ENCODE measurements at places on chromosomes 6 and 20.
A peak's percentile ranks its signal among the peaks of the same experiment; 100 is the strongest.

- DNase-seq: peak; percentile 66
These were observed 671 bp downstream of the TAPBP start for GRCh38 chr6:33313105-33313708.

- no peak for DNase-seq
These were observed 162.7 kb downstream of the ANKRD60 start for GRCh38 chr20:58065508-58066361.

GRCh38 chr6:74448850-74449249 lies 752.8 kb downstream of the CD109 start:
- no peak for DNase-seq

DNA sequence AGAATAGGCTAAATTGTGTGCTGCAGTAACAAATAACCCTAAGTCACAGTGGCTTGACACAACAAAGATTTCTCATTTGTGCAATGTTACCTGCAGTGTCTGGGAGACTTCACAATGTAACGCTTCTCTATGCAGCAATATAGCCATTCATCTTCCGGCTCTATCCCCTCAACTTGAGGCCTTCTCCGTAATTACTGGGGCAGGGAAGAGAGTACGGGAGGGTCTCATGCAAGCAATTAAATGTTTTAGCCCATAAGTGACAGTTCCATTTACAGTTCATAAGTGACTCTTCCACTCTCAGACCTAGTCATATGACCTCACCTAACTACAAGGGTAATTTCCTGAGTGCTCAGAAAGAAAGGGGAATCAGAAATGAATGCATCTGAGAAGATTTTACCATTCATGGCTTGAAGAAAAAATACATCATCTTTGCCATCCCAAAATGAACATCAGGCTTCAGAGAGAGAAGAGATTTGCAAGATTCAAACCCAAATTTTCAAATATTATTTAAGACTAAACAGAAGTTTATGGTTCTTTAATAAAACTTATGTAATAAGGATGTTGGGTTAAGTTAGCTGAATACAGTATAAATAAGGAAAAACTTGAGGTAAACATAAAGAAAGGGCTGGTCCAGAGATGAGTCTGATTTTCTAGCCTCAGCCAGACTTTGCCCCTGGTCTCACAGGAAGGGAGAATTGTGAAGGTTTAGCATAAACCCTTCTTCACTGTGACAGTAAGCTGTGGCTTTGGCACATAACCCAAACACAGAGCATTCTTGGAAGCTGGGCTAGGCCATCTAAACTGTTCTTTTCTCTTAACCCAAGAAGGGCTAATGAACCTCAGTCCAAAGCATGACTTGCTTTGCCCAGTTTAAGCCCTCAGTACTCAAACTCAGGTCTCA lies 13.3 kb downstream of the GPR6 start:
- DNase-seq: no peak

DNA sequence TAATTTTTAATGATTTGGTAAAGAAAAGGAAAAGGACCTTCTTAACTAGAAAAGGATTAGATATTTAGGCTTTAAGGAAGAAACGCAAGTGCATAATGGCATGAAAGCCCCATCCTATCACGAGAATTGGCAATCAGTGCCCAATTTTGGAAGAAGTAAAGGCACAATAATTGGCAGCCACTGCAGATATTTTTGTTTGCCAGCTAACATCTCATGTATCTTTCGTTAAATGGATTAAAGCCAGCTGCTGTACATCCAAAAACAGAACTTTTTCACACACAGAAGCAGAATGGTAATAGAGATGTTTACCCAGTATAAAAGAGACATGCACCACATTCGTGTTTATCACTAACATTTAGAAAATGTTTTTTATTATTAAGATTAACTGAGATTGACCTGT lies 180.3 kb downstream of the C6orf118 start:
- no peak for DNase-seq

- no peak for DNase-seq
These were observed 30.8 kb upstream of the SYNCRIP start for GRCh38 chr6:85673198-85674139.

Data from stimulated activated CD4-positive, alpha-beta T cell treated with anti-CD3 and anti-CD28 coated beads, Interleukin-15, amount 100 ng/mL, for 24 hours (primary cell).